OCI-M1 (cell line): ENCODE measurements at places on chromosomes 4 and X.
A peak's percentile ranks its signal among the peaks of the same experiment; 100 is the strongest.

GRCh38 chr4:3869174-3869572 lies 103.0 kb downstream of the ADRA2C start:
- no peak for DNase-seq

GRCh38 chrX:41108463-41109205 lies 23.4 kb downstream of the USP9X start:
- DNase-seq: no peak

DNA sequence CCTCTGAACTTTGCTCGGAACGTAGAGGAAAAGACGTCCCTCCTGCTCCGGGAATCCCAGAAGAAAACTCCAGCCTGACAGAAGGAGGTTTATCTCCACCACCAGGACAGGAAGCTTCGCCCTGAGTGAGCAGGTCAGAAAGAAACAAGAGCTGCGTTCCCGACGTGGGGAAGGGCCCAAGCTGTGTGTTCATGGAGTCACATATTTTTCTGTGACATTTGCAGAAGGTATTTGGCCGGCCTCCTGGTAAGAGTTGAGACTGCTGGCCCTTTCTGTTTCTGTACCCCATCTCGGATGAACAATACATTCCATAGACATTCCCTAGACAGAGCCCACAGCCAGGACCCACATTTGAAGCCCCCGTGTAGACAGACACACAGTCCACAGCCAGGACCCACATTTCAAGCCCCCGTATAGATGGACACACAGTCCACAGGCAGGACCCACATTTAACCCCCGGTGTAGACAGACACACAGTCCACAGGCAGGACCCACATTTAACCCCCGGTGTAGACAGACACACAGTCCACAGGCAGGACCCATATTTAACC lies 230.8 kb downstream of the SHOX start:
- no peak for DNase-seq

- no peak for DNase-seq
Observed at GRCh38 chr4:12933760-12934221, 550.3 kb downstream of the RAB28 start.

DNA sequence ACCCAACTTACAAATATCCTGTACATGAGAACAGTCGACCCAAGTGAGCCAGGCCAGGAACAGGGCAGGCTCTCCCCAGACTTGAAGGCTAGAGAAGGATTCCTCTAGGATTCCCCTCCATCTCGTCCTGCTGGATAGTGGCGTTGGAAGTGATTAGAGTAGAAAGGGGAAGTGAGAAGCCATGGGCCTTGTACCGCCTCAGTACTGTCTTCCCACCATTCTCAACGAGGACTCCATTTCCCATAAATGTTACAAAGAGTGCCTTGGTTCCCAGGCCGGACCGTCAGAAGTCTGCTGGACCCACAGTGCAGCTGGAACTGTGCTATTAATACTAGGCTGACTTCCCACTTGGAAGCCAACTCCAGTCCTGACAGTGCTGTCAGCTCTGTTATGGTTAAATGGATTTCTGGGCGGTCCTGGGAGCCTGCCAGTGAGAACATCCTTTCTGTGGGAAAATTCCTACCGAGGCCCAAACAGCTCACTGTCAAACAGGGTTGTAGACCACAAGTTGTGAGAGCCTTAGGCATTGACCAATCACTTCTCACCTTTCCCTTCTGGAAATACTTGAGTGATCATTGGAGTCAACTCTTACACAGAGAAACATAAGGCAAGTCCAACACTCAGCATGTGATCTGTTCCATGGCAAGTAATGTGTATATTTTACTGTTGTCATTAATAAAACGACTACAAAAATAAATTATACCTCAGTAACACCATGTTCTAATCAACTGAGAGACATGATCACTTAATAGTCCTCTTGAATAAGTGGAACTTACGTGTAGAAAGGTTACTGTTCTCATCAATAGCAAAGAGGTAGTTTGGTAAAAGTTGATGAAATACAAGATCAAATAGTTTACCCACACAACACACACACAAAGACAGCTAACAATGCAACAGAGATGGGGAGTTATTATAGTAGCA lies 58.4 kb downstream of the AMELX start:
- peak; percentile 60 for DNase-seq

- DNase-seq: no peak
Observed at GRCh38 chr4:85414972-85415371, 60.0 kb upstream of the ARHGAP24 start.

GRCh38 chr4:4533461-4534169 lies 8.2 kb downstream of the STX18 start:
- DNase-seq: peak; percentile 38

- no peak for DNase-seq
Observed at GRCh38 chr4:88728146-88728545, 30.5 kb upstream of the NAP1L5 start.

GRCh38 chr4:105751718-105752299 lies 43.2 kb downstream of the GSTCD start:
- no peak for DNase-seq

DNA sequence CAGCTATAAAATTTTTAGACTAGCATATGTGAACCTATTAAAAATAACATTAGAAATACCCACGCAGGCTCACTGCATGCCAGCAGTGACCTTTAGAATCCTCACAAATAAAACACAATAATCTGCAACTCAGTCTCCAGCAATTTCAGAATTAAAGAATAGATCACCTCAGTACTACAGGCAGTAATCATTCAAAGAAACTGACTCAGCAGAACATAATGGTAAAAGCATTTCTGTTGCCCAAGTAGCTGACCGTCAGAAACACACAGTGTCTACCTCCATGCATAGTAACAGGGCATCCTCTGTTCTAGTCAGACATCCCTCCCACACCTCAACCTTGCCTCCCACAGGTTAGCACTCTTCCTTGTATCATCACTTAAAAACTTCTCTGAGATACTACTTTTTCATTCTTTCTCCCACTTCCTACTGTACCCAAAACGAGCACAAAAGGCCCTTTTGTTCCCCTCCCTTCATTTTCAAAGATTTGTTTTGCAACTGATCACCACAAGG lies 65.7 kb upstream of the BEND2 start:
- DNase-seq: no peak

- DNase-seq: no peak
Observed at GRCh38 chrX:68175562-68175961, 257.7 kb downstream of the OPHN1 start.
